ENCODE measurements at places on chromosomes 4 and X.
A peak's percentile ranks its signal among the peaks of the same experiment; 100 is the strongest.

- DNase-seq, result no peak
Observed at GRCh38 chrX:66731398-66731797, 92.5 kb upstream of the EDA2R start.

DNA sequence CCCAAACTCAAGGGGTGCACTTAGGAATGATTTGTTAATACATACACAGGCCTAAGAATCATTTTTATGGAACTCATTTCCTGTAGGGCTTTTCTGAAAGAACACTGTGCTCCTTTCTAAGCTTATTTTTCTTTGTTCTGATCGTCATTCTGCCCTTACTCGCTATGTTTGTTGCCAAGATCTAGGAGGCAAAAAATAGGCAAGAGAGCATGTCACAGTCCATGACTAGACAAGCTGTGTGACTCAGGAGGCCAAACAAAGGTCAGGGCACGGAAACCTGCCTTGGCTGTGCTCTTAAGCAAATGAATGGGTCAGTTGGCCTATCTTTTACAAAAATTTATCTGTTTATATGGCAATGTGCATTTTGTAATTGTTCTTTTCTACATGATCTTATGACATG, 42.5 kb upstream of the C1GALT1C1 start:
- no peak for DNase-seq

DNA sequence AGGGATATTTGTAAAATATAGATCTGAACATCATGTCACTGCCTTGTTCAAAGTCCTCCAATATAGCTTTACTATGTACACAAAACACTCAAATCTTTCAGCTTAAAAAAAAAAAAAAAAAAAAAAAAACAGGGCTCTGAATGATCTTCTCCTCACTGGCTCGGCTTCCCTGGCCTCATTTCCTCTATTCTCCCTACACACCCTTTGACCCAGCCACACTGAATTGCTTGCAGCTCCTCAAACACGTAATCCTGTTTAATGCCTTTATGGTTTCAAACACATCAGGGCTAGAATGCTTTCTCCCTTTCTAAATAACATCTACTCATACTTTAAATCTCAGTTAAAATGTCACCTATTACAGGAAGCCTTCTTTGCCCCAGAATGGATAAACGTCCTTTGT, 60.8 kb downstream of the MTMR8 start:
- DNase-seq, result no peak

DNA sequence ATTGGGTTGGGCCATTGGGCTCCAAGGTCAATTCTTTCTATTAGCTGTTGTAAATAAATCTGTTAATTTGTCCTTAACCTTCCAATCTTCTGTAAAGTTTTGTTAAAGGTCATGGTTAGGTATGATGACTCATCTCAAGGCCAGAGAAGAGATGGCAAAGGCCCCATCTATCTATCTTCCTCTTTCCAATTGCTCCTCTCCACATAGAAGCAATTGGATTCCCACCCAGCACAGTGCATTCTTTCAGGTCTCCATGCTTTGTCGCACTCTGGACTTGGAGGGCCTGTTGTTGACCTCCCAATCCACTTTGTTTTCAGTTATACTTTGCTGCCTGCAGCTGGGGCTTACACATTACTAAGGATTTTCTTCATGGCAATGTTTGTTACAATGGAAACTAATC, 118.5 kb downstream of the MFAP3L start:
- DNase-seq, result no peak

- no peak for DNase-seq
Observed at GRCh38 chrX:106802063-106802387, 448 bp upstream of the TBC1D8B start.

- DNase-seq, result no peak
Observed at GRCh38 chrX:119692191-119693039, 553 bp downstream of the SEPTIN6 start.

- DNase-seq, result no peak
Observed at GRCh38 chr4:41418444-41418843, 119.5 kb upstream of the LIMCH1 start.

DNA sequence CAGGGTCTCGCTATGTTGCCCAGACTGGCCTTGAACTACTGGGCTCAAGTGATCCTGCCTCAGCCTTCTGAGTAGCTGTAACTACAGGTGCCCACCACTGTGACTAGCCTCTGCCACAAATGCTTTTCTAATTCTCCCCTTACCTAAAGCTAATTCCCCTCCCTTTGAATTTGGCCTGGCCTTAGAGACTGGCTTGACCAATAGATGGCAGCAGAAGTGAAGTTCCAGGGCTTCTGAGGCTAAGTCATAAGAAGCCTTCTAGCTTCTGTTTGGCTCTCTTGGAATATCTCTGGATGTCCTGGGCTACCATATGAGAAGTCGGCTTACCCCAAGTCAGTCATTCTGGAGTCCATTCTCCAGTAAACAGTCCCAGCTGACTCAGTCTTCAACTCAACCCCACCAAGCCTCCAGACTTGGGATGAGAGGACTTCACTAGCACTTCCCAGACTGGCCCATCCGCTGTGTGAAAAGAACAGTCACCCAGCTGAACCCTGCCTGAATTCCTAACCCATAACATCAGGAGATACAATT, 61.0 kb downstream of the HPRT1 start:
- peak; percentile 15 for DNase-seq

DNA sequence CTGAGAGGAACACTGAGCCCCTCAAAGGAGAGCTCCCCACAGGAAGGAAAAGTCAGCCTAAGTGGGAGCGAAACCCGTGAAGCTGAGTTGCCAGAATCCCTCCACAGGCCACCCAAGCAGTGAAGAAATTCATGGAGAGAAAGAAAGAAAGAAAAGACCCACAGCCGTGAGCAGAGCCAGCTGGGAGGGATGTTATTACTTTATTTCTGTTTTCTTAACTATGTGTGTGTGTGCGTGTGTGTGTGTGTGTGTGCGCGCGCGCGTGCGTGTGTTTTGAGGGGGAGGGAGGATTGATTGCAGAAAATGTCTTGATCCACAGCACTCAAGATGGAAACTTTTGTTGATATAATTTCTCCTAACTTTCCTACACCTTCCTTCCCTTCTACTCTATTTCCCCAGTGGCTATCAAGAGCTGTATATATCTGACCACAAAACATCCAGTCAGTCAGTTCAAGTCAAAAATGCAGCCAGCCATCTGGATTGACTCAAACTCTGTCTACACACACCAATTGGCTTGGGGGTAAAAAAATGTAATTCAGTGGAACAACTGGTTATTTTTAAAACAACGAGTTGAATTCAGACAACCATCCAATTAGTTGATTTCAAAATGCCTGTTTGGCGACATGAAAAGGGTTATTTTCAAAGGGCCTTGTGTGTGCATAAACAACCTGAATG, 13.8 kb upstream of the GPC3 start:
- no peak for DNase-seq

- no peak for DNase-seq
Observed at GRCh38 chr4:180636696-180637404, 1606.4 kb upstream of the TENM3 start.

- DNase-seq, result no peak
Observed at GRCh38 chr4:54098375-54098774, 1.6 kb upstream of the GSX2 start.

DNA sequence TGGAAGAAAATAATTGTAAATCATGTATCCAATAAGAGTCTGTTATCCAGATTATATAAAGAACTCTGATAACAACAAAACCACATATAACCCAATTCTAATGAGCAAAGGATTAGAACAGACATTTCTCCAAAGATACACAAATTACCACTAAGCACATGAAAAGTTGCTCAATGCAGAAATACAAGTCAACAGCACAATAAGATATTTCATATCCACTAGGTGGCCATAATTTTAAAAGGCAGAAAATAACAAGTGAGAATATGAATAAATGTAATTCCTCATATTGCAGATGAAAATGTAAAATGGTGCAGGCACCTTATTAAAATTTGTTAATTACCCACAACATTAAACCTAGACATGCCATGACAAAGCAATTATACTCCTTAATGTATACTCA, 73.9 kb upstream of the ZCCHC13 start:
- no peak for DNase-seq

DNA sequence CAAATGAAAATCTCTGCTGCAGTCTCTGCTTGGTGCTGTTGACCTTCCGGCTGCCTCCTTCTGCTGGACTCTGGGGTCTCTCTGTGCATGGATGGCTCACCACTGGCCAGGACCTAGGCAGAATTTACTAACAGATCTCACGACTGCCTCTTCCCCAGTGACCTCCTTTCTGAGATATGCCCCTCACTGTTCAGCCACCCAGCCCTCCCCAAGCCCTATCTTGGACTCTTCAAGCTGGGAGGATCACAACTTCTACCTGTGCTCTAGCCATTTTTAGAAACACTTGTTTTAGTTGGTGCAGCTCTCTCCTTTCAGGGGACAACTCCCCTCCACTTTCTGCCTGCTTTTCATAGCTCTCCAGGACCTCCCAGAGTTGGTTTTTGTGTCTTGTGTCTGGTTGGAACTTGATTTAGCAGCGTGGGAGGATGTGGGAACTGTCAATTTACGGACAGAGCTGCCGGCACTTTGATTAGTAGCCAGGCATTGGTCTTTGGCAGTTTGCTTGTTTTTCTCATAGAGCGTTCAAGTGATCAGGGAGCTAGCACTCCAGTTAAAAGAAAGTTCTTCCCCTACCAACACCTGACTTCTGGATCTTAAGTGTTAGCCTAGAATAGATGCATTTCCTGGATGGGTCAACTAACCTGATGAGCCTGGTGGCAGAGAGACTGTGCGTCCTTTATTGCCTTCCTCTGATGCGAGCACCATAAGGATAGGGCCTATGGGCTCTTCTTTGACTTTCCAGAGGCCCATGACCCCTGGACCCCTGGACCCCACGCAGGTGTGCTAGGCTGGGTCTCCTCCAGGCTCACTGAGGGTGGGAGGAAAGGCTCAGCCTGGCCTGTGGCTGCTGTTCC, 6.5 kb downstream of the RGS12 start:
- no peak for DNase-seq

DNA sequence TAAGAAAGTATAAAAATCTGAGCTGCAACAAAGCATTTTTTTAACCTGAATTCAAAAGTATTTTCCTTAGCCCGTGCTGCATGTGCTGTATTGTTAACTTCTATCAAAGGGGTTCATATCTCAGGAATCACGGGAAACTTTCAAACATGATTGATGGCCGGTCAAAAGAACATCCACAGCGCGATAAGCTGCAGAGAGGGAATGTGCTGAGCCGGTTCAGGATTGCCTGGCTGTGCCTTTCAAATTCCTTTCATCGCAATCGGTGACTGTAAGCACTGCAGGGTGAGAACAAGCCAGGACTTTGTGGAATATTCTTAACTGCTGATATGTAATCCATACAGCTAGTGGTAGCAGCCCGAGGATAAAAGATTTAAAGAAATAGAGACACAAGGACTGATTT, 210.9 kb upstream of the NOCT start:
- DNase-seq, result no peak

- no peak for DNase-seq
Observed at GRCh38 chr4:54852602-54853001, 194.8 kb downstream of the KIT start.

- DNase-seq, result peak; percentile 18
Observed at GRCh38 chr4:154559494-154560418, 3.1 kb upstream of the FGB start.

DNA sequence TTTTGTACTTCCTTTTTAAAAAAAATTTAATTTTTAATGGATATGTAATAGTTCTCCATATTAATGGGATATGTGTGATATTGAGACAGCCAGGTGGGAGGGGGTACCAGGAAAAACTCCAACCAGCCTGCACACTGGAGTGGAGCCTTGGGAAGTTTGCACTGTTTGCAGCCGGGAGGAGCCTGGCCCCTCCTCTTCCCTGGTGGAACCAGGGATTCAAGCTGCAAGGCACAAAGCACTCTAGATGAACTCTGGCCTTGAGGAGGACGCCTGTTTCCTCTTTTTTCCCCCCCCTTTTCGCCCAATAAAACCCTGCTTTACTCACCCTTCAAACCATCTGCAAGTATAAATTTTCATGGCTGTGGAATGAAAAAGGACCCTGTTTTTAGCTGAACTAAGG, 48.2 kb upstream of the GC start:
- DNase-seq, result no peak

GRCh38 chrX:19758539-19758938, 128.9 kb downstream of the SH3KBP1 start:
- DNase-seq, result no peak

- DNase-seq, result no peak
Observed at GRCh38 chrX:150731795-150732194, 38.6 kb downstream of the MTMR1 start.

GRCh38 chr4:37794056-37794455, 32.4 kb upstream of the PGM2 start:
- DNase-seq, result no peak

GRCh38 chr4:112898357-112899141, 150.9 kb upstream of the ANK2 start:
- DNase-seq, result no peak

GRCh38 chr4:74920704-74921103, 12.2 kb upstream of the PARM1 start:
- DNase-seq, result no peak

- DNase-seq, result no peak
Observed at GRCh38 chrX:112849016-112849415, 8.4 kb upstream of the AMOT start.

- DNase-seq, result no peak
Observed at GRCh38 chr4:123806056-123806455, 409.5 kb downstream of the SPRY1 start.

DNA sequence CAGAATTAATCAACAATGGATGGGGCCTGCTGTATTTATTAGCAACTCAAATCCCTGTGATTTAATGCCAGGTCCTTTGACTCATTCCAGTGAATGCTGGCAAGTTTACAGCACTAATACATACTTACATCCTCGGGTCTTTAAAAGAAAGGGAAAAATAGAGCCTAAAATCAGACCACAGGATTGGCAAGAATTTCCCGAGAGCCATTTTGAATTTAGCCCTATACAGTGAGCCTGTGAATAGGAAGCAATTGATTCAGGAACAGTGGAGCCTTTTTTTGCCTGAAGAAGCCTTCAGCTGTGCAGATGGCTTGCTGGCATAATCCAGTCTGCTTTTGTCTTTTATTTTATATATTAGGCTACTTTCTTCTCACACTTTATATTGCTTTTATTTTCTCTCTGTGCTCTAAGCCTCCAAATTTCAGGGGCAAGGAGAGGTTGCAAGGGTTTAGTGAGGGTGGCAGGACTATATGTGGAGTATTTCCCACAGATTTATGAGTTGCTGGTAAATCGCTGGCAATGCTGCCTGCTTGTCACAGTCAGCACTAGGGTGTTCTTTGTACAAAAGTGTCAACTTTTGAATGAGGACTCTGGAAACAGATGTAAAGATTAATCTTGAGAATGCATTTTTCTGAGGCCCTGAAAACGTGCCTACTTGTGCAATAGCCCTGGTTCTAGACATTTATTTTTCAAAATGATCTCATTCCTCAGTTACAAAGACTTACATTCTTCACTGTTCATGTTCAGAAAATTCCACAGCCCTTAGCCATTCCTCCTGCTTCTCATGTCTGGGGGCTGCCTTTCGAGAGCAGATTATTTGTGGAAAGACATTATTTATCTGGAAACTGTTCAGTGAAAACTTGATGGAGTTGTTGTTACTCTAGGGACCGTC, 303.5 kb downstream of the SPRY1 start:
- no peak for DNase-seq

All from GM12864 (cell line).